ENCODE measurements at places on chromosomes 7 and 10. TPM values are rescaled to one million over a fixed set of nuclear protein-coding genes. Genes with fewer than 3 reads are reported as not detected.

DENND10 gene
- total RNA-seq = 55.3 TPM

HK1 gene
- total RNA-seq = 178 TPM

SYPL1 gene
- 119 TPM for total RNA-seq

TMED4 gene
- 240 TPM for total RNA-seq

UCMA gene
- not detected for total RNA-seq

GOLGA7B gene
- under 0.01 TPM for total RNA-seq

RNF133 gene
- total RNA-seq = 2.3 TPM

DHTKD1 gene
- total RNA-seq = 45.1 TPM
